ENCODE measurements at places on chromosomes 2 and 18.

DNA sequence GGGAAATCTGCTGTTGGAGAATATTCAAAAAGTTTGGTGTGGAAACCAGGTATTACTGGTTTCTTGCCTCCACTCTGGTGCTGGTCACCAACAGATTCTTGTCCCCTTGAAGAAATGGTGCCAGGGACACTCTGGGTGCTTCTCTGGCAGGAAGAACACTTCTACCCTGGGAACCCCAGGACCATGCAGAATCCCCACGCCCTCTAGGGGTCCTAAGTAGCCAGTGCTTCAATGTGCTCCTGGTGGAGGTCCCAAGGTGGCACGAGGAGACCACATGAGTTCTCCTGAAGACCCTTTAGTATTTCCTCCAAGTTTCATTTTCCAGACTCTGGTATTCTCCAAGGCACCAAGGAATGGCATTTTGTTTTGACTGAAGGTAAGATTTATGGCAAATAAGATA lies 380.6 kb downstream of the TSN start:
- no peak for DNase-seq

- DNase-seq, result no peak
Measured at GRCh38 chr2:109247812-109248211, 118.8 kb downstream of the SH3RF3 start.

DNA sequence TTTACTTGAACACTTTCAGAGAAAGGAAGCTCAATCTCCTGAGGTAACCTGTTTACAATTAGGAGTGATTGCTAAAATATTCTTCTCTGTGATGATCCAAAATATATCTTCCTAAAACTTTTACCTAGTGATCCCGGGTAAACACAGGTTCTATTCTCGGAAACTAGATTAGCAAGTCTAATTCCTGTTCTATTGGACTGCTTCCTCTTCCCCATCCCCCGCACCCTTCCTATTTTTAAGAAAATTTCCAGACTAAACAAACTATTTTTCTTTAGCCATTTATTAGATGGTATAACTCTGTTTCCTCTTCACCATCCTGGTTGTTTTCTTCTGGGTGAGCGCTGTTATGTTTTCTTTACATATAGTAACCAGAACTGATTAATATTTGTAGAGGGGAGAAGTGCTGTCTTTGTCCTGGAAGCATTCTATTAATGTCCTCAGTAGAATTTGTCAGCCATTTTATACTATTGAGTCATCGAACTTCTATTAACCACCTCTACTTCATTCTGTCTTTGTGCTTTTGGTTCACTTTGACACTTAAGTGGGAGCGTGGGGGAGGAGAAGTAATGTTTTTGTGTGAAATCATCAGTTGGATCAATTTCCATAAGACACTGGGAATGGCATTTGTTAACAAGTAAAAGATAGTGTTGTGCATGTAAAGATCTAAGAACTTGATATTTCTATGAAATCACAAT lies 31.8 kb downstream of the CREB1 start:
- DNase-seq, result no peak

DNA sequence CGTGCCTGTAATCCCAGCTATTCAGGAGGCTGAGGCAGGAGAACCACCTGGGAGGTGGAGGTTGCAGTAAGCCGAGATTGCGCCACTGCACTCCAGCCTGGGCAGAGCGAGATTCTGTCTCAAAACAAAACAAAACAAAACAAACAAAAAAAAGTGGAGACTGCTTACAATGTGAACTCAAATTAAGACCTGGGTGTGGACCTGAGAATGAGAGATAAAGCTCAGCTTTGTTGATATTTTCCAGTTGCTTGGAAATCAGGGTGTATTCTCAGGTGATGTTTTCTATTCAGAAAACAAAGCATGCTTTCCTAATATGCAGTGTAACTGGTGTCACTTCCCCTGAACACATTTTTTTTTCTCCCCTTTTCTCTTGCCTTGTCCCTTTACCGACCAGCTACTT lies 5.3 kb upstream of the CERS6 start:
- DNase-seq, result no peak

DNA sequence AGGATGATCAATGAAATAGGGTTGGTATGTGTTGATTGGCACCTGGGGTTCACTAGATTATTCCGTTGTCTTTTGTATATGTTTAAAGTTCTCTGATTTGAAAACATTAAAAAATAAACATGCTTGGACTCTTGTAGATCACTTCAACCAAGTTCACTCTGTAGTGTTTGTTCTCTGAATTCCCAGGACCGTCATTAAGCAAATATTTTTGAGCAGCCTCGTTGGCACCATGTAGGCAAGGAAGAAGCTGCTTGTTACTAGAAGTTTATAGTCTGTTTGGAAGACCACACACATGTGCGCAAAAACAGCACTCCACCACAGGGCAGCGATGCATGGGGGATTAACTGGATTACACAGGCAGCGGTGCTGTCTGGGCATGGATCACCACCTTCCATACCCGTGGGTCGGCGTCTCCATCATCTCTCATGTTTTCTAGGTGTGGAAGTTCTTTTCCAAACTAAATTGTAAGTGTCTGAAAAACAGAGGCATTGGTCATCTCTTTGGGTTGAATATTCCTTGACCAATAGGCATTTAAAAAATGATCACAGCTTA lies 212.2 kb downstream of the FHOD3 start:
- no peak for DNase-seq

DNA sequence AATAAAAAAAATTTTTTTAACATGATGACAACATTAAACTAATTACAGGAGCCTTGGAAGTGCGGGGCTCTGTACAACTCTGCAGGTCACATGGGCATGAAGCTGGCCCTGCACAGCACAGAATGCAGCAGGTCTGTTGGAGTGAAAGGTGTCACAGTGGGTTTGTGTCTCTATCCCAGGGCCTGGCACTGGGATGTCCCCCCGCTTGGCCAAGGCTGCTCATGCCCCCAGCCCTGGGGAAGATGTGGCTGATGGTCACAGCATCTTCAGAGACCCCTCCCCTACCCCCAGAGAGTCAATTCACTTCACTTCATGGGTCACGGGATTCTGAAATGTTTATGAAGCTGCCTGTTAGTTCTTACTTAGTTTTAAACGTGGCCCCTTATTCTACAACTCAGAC lies 95.9 kb upstream of the TAF1B start:
- DNase-seq, result no peak

DNA sequence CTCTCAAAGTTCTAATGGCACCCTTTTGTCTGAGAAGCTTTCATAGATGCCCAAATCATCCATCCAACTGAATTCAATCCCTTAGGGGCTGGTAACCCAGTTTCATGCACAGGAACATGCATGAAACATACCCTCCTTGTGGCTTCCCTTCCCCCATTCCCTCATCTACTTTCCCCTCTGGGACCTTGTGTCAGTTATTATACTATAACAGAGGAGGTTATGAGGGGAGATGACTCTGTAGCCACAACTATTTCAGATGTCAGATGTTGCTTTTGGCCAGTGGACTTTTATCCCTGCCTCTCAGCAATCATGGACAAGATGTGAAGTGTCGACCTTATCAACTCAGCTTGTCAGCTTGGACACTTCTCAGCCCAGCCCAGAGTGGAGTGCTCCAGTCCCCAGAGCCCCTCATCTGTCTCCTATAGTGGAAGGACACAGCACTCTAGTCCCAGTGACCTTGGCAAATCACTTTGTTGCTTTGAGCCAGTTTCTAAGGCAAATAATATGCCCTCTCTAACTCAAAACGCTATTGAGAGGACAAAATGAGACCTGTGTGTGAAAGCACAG lies 8.4 kb downstream of the DHRS9 start:
- no peak for DNase-seq

DNA sequence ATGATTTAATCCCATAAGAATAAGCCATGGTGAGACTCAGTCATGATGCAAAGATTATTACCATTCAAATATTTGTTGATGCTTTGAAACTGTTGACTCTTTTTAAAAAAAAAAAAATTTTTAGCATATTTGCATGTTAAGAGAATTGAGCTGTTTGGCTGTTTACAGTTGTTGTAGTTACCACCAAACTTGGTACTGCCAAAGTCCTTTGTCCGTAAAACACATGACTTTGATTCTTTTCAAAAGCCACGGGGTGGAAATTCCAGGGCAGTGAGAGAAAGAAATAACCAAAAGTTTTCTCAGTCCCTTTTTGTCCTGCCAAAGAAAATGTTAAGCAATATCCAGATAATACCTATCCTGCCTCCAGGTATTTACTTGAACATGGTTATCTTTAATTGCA lies 474.8 kb downstream of the METTL4 start:
- no peak for DNase-seq

DNA sequence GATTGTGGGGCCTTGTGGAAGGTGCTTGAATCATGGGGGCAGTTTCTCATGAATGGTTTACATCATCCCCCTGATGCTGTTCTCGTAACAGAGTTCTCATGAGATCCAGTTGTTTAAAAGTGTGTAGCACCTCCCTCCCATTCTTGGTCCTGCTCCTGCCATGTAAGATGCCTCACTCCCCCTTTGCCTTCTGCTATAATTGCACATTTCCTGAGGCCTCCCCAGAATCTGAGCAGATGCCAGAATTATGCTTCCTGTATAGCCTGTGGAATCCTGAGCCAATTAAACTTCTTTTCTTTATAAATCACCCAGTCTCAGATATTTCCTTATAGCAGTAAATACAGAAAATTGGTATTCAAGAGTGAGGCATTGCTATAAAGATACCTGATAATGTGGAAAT lies 15.6 kb upstream of the WDR75 start:
- no peak for DNase-seq

DNA sequence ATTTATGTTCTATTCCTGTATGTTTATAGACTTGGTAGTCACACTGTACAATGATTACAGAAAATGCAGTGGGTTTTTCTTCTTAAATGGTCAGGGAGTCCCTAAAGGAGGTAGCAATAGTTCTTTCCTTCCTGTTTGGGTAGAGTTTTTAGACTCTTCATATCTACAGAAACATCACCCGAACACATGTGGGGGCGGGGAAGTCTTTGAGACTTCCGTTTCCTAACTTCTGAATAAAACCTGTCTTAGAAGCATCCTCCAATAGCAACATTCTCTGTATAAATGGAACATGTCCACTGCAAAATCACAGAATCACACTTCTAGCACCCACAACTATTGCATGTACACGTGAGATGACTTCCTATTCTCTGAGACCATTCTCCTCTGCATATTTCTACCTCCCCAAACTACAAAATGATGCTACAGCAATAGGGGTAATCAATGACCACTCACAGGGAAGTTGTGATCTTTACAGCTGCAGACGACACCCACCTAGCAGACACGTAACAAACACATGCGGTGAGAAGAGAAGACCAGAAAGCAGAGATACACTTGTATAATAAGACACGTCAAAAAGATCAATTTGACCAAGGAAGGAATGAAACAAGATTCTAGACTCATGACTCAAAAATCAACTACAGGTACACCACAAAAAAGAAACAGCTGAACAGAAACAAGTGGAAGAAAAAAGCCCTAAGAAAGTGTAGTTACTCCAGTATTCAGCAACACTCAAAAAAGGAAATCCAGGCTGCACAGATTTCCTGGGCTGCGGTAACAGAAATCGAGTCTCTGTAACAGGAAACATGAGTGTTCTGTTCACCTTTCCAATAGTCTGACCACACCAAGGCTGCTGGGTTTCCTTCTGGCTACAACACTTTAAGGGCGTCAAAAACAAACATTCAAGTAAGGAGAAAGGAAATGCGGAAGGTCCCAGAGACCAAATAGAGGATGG lies 120.4 kb downstream of the ZNF516 start:
- DNase-seq, result no peak

DNA sequence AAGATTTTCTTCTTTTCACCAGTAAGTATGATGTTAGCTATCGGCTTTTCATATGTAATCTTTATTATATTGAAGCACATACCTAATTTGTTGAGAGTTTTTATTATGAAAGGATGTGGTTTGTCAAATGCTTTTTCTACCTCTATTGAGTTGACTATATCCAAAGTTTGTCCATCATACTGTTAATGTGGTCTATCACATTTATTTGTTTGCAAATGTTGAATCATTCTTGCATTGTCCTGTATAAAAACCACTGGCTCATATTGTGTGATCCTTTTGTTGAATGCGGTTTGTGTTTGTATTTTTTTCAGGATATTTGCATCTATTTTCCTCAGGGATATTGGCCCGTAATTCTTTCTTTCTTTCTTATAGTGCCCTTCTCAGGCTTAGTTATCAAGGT lies 675.5 kb downstream of the NUP35 start:
- DNase-seq, result no peak

DNA sequence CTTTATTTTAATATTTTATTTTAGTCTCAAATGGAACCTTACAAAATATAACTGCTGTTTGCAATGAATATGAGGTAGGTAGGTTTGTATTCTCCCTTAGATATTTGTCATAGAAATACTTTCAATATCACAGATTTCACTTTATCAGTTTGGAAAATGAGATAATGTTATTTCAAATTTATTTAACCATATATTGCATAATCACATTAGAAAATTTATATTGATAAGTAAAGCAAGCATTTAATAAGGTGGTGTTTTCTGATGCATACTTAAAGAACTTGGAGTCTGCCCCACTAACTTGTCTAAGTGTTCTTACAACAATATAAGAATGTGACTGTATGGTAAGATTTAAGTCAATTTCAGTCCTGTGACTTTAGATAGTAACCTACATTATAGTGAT lies 85.1 kb downstream of the UBE2E3 start:
- no peak for DNase-seq

DNA sequence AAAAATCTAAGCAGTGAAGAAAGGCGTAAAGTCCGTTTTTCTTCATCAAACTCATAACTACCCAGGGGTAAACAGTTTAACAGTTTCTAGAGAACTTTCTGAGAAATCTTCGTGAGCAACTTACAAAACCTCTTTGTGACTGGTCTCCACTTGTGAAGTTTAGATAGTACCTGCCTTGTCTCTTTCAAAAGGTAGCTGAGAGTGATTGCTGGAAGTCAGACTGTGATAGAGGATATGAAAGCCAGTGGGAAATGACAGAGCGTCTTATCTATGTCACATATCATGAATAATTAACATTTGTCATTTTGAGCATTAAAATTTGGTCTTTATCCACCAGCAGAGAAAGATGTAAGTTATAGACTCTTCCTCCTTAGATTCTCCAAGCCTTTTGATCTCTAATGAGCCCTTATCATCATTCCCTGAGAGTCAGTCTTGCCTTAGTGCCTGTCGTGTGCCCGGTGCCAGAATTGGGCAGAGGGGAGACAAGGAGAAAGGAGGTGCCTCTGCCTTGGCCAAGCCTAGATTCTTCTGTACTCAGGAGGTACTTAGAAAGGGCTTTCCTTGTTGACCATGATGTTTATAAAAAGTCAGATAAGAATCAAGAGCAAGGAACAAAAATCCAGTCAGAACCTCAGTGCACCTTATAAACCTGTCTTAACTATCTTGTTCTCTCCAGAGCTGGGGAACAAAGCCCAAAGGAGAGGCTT lies 205.1 kb upstream of the EPAS1 start:
- DNase-seq, result no peak

DNA sequence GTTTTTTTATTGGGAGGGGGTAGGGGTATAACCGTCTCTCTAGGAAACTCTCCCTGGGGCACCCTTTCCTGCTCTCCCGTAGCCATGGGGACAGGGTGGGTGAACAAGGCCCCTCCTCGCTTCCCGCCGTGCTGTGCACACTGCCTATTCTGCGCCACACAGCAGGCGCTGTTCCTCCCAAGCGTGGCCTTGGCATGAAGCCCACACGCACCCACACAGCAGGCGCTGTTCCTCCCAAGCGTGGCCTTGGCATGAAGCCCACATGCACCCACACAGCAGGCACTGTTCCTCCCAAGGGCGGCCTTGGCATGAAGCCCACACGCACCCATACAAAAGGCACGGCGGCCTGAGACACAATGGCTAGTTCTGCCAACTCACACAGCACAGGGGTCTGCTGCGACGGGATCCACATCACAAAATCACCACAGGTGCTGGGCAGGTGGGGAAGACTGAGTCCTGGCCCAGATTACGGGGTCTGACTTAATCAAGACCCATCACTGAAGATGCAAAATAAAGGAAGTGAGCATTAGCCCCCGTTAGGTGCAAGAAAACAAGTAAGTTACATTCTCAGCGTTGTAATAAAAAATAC lies 46.6 kb upstream of the TPO start:
- DNase-seq, result peak; percentile 42

All from NCI-H510A treated with DMSO at 0.1 percent for 48 hours (cell line).